CD4-positive, alpha-beta T cell treated with Interleukin-12 subunit alpha and Interleukin-12 subunit beta, for 1 hour (primary cell): ENCODE measurements at places on chromosomes 11 and 22.

DNA sequence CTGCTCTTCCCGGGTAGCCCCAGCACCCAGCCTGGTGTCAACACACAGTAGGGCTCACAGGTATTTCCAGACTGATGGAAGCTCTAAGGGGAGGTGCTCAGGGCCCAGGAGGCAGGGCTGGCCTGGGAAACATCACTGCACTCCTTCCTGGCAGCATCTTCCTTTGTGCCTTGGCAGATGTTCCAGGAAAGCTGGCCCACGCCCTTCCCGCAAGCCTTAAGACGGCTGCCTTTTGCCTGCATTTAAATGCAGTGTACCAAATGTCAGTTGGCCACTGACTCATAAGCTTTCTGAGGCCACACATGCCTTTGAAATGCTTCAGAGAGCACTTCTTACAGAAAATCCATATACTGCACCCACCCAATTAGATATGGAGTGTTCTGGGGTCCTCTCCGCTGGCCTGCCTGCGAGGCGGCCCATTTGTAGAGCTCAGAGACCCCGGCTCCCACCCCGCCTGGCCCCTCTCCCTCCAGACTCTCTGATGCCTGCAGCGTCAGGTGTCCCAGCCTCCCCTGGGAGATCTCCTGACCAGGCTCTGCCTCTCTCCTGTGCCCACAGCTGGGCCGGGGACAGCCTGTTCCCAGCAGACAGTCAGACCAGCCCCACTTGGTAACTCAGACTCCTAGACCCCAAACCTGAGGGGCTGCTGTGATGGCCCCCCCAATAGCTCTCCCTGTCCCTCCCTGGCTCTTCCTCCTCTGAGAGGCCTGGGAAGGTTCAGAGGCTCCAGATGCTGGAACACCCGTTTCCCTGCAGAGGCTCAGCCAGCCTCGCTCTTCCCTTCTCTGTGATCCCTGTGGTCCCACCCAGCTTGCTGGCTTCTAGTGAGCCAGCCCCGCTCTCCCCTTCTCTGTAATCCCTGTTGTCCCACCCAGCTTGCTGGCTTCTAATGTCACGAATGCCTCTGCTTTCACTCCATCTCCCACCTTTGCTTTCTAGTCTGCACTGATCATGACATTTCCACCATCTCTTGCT lies 47.6 kb upstream of the THY1 start:
- DNase-seq = no peak

DNA sequence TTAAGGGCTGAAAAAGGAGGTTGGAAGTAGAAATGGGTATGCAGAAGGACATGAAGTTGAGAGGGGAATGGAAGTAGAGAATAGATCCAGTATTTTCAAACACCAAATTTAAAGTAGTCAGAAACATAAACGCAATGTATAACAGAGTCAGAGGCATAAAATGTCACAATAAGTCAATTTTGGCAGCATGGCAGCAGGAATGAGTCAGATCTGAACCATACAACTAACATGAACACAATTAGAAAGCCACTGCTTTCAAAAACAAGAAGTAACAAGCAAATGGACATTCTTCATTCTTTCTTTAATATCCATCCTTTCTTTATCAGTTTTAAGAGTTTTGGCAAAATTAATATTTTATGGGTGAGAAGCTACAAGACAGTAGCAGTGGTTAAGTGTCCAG lies 2.5 kb downstream of the CHORDC1 start:
- no peak for DNase-seq

DNA sequence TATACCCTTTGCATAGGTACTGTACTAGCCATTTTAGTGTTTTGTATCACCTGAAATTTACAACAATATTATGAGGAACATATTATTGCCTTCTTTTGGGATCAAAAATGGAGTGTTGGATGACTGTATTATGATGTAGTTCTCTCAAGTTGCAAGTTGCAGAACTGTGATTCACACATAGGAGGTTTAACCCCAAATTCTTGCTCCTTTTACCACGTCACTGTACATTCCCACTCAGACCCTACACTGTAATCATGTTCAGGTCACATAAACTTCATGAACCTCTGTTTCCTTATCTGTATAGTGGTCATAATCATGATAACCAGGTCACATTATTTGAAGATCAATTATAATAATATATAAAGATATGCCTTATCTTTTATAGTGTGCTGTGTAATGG lies 925.1 kb upstream of the TENM4 start:
- no peak for DNase-seq

GRCh38 chr22:40877488-40877887 lies 15.6 kb upstream of the DNAJB7 start:
- DNase-seq = no peak

- DNase-seq = no peak
Observed at GRCh38 chr11:88405853-88406252, 68.3 kb upstream of the CTSC start.

GRCh38 chr11:63961608-63962412 lies 12.6 kb upstream of the COX8A start:
- peak; percentile 46 for DNase-seq

GRCh38 chr11:105189581-105189980 lies 50.0 kb upstream of the CARD18 start:
- DNase-seq = no peak

DNA sequence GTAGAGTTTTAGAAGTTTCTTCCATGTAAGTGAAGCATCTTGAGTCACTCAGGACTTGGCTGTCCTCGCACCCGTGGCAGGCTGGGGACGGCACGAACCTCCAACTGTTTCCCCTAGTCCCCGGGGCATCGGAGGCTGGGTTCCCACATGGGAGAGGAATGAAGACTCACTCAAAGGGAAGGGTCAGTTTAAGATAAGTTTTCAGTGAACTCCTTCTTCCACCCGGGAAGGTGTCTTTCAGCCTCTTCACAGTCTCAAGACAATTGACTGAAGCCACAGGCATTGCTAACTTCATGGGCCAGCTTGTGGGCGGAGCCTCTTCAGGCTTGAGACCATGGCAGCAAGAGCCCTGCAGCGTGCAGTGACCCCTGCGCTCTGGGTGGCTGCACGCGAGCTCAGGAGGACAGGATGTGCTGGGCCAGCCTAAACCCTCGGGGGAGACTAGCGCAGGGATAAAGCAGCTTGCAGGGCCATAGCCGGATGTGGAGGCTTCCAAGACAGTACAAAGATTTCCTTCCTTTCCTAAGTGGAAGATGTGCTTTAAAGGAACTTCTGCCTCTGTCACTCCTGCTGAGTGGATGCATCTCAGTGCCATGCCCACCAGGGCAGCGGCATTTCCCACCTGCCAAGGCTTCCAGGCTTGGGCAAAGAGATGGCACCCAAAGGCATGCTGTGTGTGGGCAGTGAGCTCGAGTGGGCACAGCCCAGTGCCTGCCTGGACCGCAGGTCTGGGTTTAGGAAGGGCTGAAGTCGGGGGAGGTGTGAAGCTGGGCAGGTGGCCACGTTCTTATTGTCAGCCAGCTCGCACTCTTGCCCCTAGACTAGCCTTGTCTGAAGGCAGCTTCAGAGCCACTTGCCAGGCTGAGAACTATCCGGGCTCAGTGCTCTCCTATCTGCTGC lies 32.9 kb downstream of the PPIL2 start:
- no peak for DNase-seq

GRCh38 chr22:35564975-35565867 lies 24.6 kb downstream of the RASD2 start:
- DNase-seq = no peak

- no peak for DNase-seq
Observed at GRCh38 chr22:49081926-49082325, 745.7 kb downstream of the BRD1 start.

- no peak for DNase-seq
Observed at GRCh38 chr11:119195680-119196079, 10.4 kb downstream of the NHERF4 start.

- DNase-seq = no peak
Observed at GRCh38 chr11:104534278-104534677, 364.0 kb downstream of the CASP12 start.

DNA sequence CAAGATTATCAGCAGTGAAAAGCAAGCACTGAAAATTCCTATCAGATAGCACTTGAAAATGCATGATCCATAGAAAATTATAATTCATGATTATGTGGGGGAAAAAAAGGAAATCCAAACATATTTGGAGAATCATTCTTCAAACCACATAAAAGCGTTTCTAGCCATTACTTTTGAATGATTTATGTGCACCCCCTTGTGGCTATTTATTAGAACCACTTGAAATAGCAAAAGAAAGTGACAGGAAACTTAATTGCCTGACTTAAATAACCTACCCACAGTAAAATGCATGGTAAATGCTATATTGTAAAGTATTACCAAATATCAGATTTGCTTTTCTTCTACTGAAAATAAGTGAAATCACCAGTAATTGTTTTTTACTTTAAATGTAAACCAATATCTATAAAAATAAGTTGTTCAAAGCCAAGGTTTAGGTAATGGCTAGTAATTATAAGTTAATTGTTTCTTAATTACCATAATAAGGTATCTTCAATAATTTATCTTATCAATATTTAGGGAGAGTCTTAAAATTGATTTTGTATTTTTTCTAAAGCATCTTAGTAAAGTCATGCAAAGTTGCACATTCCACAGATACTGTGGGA lies 168.5 kb downstream of the ARHGAP42 start:
- no peak for DNase-seq

DNA sequence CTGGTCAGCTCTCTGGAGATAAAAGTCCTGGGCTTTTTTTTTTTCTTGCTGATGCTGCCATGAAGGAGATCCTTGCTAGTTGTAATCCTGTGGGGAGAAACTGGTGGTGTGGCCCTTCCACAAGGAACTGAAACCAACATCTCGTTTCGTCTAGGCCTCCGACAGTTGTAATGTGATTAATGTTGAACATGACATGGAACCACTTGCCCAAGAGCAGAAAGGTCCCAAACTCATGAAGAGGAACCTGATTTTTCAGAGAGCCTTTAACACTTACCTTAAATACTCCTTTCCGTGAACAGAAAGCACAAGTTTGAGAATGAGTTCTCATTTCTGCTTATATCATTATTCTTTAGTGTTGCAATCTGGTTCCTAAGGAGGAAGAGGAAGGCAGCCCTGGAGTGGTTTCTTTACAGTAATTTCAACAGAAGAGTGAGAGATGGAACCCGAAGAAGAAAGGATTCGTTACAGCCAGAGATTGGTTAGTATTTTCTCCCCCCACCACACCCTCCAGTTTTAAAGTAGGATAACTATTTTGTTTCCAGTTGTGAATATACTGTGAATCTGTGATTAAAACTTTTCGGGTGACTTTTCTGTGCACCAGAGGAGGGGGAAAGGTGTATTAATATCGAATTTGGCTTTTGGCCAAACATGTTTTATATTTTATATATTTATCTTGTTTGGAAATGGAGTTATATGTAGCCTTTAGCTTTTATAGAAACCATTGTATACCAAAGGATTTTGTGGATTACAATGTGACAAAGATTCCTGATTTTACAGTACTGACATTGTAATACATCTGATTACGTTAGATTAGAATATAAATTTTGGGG lies 2.0 kb downstream of the KDM2A start:
- DNase-seq = peak; percentile 23
